Right forelimb (tissue), 1 donor: ENCODE measurements at places on chromosomes 5 and 9.

- DNase-seq = no peak
Observed at GRCh38 chr9:136728548-136729123, 14.1 kb downstream of the LCN10 start.

- peak; percentile 32 for DNase-seq
Observed at GRCh38 chr5:135445306-135445985, 1.7 kb downstream of the DCANP1 start.

DNA sequence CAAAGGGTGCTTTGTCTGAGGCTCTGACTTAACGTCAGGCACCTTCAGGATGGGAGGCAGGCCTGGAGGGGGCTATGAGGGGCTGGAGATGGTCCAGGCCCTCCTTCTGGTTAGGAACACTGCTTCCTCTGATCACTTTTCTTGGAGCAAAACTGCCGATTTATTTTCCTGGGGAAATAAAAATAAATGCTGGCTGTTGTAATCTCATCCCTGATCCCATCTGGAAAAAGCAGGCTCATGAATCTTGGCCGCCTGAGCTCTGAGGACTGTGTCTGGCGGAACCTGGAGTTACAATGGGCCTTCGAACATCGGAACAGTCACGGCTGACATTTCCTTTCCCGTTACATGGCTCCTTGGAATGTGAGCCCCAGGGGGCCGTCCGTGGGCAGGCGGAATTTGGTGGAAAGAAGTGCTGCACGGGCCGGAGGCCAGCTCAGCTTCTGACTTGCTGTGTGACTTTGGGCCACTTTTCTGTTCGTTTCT, 157.8 kb downstream of the RGS3 start:
- peak; percentile 87 for DNase-seq

- no peak for DNase-seq
Observed at GRCh38 chr9:30036558-30036957, 2347.9 kb upstream of the ACO1 start.

- no peak for DNase-seq
Observed at GRCh38 chr5:41835645-41836044, 34.6 kb downstream of the OXCT1 start.

GRCh38 chr5:96614110-96614691, 48.0 kb upstream of the CAST start:
- peak; percentile 65 for DNase-seq

- DNase-seq = no peak
Observed at GRCh38 chr9:34982361-34982760, 7.2 kb upstream of the DNAJB5 start.

DNA sequence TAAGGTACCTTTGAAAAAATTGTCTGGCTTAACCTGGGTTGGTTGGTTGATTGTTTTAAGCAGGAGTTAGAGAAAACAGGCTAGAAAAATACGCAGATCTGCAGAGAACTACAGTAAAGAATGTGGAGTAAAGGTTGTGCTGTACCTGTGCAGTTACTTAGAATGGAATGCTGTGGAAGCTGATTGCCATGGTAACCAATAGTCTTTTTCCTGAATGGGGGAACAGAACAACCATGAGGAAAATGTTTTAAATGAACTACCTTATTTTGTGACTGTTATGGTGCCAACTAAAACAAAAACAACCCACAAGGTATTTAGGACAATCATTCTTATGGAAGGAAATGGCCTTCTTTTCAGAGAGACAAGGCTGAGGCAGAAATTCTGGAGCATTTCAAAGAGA, 4.8 kb upstream of the HOMER1 start:
- DNase-seq = no peak

DNA sequence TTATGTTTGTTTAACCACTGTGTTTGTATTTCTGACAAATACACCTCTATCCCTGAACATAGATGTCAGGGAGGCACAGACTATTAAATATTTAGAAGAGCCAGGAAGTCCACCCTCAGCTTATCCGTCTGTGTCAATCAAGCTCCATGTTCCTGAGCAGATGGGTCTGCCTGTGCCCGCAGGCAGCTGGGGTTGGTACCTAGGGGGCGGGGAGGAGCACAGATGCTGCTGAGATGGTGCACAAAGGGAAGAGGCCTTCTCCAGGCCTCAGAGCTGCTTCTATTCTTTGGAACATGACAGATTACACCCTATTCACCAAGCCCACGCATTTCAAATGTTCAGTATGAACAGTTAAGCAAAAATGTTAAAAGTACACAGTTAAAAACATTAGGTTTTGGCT, 142.1 kb downstream of the EPB41L4A start:
- DNase-seq = no peak

GRCh38 chr5:172224996-172225395, 31.0 kb downstream of the EFCAB9 start:
- no peak for DNase-seq

- no peak for DNase-seq
Observed at GRCh38 chr9:89668216-89668865, 63.5 kb downstream of the GADD45G start.

GRCh38 chr5:146076028-146076427, 29.3 kb downstream of the PLAC8L1 start:
- no peak for DNase-seq

DNA sequence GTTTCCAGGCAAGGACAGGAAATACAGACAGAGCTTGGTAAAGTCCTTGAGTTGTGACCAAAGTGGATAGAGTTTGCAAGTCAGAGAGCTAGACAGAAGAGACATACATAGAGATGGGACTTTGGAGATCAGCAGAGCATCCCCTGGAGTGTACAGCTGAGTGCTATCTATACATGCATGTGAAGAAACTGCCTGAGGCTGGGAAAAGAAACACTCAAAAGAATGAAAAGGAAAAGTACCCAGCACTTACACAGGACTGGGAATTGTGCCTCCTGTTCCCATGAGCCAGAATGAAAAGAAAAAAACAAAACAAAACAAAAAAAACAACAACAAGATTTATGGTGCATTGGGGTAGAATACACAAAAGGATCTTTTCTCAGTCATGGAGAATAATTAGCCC, 606.4 kb downstream of the ZNF608 start:
- no peak for DNase-seq

DNA sequence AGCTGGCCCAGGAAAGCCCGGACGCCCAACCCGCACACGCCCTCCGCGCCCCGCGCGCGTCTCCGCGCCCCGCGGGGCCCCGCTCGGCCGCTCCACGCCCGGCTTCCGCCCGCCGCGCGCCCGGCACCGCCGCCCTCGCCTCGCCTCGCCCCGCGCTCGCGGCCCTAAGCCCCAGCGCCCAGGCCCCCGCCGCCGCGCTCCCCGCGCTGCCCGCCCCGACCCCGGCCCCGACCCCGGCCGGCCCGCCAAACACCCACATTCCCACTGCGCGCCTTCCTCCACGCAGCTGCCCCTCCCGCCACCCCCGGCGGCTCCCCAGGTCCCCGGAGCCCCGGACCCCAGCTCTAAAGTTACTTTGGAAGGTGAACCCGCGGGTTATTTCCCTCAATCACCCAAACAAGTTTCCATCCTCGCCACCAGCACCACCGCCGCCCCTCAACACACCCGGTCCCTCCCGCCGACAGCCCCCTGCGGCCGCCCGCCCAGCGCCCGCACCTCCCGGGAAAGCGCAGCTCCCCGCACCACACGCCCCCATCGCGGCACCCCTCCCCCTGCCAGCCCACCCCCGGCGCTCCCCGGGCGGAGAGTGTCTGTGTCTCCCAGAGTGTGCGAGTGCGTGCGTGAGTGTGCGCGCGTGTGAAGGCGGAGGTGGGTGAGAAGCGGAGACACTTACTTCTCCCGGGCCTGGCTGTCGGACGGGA, 439 bp downstream of the SSBP2 start:
- DNase-seq = no peak

DNA sequence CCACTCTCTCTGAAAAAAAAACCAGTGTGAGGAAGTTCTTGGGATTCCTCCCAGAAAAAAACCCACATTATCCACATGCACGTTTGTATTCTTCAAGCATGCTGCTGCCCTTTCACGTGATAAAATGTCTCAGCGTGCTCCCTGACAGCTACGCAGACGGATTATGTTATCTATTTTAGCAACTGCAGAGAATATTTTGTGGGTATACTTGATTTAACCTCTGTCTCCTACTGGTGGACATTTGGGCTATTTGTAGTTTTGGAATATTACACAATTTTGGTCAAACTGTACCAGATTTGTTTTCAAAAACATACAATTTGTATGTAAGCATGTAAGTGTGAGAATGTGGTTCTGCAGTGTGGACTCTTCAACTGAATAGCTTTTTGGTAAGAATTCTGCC, 10.7 kb downstream of the PRRC2B start:
- no peak for DNase-seq

DNA sequence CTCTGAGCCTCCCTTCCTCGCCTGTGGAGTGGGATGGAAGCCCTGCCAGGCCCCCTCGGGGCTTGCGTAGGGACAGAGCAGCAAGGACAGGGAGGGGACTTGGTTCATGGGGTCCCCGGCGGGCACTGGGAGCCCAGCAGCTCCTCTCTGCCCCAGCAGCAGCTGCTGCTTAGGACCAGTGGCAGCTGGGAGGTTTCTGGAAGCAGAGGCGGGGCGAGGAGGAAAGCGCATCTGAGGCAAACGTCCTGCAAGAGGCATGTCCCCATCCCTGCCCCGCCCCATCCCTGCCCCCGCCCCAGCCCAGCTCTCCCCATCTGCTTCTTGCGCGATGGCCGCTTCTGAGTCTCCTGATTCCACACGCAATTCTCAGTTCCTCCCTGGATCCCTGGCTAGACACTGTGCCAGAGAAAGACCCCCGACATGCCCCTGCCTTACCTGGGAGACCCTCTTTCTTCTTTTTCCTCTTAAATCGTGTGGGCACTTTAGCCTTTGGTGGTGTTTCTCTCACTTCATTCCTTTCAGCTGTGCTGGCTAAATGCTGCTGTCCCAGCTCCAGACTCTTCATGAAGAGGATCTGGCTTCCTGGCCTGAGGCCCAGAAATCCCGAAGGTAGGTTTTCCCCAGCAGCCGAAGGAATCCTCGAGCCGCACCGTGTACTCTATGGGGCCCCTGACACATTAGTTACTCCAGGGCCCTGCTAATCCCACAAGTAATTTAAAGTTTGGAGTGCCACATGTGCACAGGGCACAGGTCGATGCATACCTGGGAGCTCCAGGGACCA, 4.4 kb upstream of the OR2S2 start:
- no peak for DNase-seq

GRCh38 chr5:98794001-98794400, 20.5 kb downstream of the RGMB start:
- no peak for DNase-seq

- no peak for DNase-seq
Observed at GRCh38 chr5:158434749-158435148, 575.8 kb upstream of the CLINT1 start.

GRCh38 chr9:97524424-97524823, 23.0 kb downstream of the TMOD1 start:
- DNase-seq = no peak

DNA sequence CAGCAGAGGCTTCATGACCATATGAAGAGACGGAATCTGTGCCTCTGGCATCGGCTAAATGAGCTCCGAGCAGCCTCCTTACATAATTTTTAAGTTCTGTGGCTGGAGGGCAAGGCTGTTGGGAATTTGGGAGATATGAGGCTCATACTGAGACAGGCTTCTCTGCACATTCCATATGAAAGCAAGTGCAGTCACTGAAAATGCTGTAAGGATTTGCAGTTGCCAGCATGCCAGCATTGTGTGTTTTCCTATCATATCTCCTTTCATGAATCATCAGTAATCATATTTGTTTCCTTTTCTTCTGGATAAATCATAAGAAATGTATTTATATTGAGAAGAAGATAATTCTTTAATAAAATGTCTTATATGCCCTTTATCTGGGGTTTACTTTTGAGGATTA, 775.4 kb downstream of the SEMA5A start:
- no peak for DNase-seq

DNA sequence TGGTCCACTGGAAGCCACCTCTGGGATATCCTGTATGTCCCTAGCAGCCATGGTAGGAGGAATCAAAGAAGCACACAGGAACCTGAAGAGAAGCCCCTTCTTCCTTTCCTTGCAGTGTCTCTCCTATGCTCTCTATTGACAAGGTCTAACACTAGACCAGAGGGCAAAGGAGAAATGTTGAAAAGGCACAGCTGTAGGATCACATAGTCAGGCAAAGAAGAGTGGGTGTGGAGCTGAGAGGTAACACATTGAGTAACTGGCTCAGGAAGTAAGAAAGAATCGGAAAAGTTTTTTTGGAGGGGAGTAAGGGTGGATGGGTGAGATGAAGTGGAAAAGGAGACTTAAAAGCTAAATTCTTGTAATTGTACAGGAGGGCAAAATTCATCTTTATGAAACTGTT, 100.1 kb downstream of the FOCAD start:
- DNase-seq = no peak

DNA sequence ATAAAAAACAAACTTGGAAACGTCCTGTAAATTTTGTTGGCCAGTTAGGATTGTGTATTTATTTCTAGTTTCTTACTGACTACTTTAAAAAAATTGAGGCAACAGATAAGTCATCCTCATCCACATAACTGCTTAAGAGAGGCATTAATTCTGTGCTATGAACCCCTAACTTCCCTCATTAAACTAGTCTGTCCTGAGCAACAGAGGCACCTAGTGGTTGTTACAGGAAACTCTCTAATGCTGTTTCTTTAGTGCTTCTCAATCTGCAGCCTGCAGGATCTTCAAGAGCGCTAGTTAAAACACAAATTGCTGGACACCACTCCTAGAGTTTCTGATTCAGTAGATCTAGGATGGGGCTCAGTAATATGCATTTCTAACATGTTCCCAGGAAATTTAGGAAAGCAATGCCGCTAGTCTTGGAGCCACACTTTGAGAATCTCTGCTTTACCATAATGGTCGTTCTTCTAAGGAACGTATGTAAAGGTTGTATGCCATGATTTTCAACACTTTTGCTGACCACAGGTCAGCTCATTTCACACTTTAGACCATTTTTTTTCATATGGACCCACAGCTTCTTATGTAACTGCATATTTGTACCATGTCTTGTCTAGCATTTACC, 410.1 kb upstream of the SMARCA2 start:
- no peak for DNase-seq

DNA sequence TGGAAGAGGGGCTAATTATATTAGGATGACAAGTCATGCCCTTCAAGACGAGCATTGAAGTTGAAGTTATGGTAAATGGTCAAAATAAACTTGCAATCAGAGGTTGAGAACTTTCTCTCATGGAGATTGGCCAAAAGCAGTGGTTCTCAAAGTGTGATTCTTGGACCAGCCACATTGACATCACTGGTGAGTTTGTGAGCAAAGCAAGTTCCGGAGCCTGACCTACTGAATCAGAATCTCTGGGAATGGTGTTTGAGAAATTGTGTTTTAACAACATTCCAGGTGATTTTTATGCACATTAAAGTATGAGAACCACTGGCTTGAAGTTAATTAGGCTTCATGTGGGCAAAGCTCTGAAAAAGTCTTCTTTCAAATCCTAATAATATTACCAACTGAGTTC, 403.5 kb downstream of the ZSWIM6 start:
- DNase-seq = no peak

- no peak for DNase-seq
Observed at GRCh38 chr5:96214442-96215197, 218.4 kb downstream of the PCSK1 start.

DNA sequence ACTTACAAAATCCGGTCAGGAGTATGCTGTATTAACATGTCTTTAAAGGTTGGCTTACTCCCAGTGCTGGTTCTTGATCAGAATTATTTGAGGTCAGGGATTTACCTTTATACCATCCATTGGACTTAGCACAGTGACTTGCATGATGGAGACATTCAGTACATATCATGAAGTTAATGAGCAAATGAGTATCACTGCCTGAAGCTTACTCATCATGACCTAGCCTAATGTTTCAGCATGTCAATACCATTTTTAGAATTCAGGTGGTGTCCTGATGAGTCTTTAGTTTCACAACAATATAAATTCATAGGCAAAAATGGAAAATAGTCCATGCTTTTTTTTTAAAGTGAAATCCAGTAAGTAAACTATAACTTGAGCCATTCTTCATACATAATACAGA, 226.0 kb upstream of the C9orf72 start:
- no peak for DNase-seq
